Naive thymus-derived CD8-positive, alpha-beta T cell (primary cell): ENCODE measurements at places on chromosomes 5 and 9.

DNA sequence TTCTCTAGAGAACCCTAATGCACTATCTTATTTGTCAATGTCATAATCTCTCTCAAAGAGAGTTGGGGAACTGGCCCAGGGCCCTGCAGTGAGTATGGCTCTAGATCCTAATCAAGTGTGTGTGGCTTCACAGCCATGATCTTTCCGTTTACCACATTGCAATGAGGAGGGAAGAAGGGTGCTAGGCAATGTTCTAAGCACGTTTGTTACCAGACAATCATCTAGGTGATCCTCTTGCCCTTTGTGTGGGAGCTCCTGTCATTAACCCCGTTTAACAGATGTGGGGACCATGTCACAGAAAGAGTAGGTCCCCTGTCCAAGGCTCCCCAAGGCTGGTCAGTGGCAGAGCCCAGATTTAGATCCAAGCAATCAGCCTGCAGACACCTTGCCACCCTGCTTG is 128.2 kb upstream of the IRX4 start:
- DNase-seq: no peak

DNA sequence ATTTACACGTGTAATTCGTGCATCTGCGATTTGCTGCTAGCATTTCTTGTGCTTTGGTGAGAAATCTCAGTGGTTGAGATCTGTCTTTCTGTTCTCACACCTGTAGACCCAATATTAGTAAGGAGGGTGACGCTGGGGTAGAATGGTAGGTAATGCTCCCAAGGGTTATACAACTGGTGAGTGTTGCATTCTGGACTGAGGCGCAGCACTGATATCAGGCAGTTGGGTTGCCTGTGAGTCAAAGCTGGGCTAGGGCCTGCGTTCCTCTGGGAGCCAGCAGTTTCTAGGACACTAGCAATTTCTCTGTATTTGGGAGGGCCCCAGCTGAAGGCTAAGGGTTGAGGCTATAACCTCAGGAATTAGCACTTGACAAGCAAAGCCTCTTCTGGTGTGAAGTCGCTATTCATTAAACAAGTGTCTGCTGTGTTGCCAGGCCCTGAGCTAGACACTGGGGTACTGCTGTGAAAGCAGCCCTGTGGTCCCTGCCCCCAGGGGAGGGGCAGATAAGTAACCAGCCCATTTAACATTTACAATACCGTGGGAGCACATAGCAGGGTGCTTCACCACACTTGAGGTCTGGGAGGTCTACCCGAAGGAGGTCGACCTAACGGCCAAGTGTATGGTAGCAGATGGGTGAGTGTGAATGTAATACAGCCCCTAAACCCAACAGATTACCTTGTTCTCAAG is 28.7 kb downstream of the LARP1 start:
- no peak for DNase-seq

GRCh38 chr9:101536938-101537337 is 3.3 kb downstream of the RNF20 start:
- DNase-seq: peak; percentile 3

GRCh38 chr5:130104895-130105688 is 200.8 kb downstream of the CHSY3 start:
- DNase-seq: no peak

DNA sequence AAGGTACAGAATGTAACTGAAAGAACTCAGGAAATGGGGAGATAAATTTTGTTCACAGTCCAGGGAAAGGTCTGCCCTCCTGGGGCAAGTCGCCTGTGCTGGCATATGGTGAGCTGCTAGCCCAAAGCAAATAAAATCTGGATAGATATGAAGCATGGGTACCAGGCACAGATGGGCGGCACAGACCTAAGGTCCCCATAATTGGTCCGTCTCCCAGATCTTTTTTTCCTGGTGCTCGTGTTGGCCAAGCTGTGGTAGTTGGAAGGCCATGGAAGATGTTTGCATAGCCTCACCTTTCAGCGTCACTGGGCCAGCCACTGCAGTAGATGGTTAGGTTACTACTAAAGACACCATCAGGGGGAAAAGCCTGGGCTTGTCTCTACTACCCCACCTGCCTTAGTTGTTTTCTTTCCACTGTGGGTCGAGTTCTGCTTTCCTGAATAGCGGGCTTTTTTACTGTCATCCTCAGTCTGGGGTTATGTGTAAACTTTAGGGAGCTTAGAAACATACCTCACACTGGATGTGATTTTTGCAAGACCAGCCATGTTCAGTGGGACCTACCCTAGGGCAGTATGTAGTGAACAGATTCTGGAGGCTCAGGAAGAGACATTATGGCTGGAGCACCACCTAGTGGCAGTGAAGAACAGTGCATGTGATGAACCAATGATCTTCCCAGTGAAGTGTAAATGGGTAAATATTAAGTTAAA is 24.2 kb upstream of the GLRX start:
- DNase-seq: peak; percentile 76

GRCh38 chr9:13705373-13705772 is 425.9 kb upstream of the MPDZ start:
- no peak for DNase-seq

DNA sequence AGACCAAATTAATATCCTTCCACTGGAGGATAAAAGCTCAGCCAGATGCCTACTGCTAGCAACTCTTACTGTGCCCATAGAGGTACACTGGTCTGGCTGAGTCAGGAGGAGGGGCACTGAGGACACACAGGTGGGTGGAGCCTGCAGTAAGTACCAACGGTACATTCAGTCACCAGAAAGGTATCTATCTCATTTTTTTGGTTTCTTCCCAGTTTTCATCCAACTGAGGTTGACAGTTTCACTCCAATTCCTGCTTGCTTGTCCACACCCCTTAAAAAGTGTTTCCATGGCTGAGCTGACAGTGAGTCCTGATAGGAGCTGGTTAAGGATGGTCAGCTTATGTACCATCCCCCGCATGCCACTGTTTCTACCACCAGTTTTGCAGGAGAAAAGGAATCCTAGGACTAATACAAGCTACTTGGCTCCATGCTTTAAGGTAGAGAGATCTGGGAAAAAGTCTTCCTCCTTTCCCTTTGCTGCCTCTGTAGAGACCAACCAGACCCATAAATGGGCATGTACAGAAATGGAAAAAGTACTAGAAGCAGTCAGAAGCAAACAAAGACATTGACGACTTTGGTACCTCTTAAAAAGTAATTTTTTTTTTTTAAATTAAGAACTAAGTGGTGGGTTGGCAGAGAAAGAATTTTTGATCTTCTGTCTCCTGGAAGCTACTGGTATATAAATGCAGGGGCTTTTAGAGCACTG is 3.2 kb downstream of the ELL2 start:
- DNase-seq: no peak

- no peak for DNase-seq
Measured at GRCh38 chr5:12095808-12096281, 191.6 kb upstream of the CTNND2 start.

- DNase-seq: peak; percentile 53
Measured at GRCh38 chr5:43305948-43306565, 7.2 kb downstream of the HMGCS1 start.

- DNase-seq: no peak
Measured at GRCh38 chr5:1227667-1228066, 2.5 kb downstream of the SLC6A18 start.

- DNase-seq: no peak
Measured at GRCh38 chr5:136768457-136768856, 403.1 kb upstream of the TRPC7 start.

DNA sequence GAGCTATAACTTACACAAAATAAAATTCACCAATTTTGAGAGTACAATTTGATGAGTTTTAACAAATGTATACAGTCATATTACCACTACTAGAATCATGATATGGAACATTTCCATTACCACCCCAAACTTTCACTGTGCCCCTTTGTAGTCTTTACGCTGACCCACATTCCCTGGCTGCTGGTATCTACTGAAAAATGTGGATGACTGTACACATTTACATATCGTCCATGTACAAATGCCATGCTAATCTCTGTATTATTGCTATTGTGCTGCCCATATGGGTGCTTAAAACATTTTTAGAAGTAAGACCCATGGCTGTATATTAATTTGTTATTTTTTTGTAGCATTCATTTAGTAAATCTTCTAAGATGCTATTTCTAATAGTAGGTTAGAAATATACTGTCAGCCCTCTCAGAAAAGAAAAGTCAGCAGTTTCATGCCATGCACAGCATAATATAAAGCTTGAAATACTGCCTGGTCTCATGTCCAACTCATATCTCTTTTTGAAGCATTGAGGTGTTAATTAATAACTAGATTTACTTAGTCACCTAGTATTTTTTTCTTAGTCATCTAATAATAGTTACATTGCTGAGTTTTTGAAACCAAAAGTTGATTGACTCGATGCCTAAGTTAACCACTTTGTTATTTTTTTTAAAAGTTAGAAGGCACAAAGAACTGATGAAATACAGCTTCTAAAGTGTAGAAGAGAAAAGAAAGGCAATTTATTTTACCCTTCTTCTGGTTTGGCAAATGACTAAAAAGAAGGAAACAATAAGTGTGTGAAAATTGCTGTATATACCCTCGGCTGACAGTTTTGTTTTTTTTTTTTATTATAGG is 188.3 kb upstream of the MEF2C start:
- DNase-seq: no peak

- no peak for DNase-seq
Measured at GRCh38 chr5:122435761-122436160, 123.7 kb downstream of the SNCAIP start.

GRCh38 chr5:177312649-177313181 is 1.0 kb upstream of the MXD3 start:
- DNase-seq: no peak

- DNase-seq: no peak
Measured at GRCh38 chr9:92770360-92770995, 5.8 kb upstream of the BICD2 start.

GRCh38 chr5:127645300-127645726 is 3.6 kb upstream of the CTXN3 start:
- DNase-seq: no peak

DNA sequence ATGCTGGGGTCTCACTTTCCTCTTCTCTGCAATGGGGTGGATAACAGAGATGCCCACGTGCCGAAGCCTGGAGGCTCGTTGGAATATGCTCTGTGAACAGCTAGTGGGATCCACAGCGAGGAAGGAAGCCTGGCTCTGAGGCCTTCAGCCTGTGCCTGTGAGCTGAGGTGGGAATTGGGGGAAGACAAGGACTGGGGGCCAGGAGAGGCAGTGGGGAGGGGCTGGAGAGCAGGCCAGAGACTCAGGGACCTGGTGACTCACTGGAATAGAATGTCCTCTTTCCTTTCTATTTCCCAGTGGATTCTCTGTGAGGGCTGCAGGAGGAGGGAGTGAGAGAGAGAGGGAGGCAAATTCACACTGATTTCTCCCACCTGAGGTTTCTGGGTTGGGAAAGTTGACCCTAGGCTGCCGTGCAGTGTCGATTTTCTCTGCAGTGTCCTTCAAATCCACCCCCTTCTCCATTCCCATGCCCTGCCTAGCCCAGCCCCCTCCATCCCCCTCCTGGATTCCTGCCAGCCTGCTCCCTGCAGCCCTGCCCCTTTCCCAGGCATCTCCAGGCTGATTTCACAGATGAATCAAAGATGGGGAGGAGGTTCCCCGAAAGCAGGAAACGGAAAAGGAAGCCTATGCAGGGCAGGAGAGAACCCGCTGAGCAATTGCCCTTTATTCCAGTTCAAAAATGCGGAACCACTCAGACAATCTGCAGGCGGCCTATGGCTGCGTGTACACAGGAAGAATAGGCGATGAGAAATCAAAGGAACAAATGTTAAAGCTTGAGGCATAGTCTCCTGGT is 1.4 kb upstream of the SPAAR start:
- DNase-seq: no peak

DNA sequence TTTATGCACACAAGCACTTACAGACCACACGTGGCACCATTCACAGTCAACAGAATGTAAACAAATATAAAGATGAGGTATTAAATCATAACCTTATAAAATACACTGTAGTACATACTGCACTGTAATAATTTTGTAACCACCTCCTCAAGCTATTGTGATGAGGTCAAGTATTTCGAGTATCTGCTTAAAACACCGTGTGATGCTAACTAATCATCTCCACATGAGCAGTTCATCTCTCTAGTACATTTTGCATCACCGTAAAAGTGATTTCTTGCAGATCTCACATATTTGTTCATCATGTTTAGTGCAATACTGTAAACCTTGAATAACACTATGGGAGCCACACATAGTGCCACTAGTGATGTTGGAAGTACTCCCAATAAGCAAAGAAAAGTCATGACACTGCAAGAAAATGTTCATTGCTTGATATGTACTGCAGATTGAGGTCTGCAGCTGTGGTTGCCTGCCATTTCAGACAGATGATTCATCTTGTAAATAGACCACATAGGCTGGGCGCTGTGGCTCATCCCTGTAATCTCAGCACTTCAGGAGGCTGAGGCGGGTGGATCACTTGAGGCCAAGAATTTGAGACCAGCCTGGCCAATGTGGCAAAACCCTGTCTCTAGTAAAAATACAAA is 44.3 kb downstream of the FOXB2 start:
- no peak for DNase-seq

GRCh38 chr5:7391215-7391614 is 4.7 kb upstream of the ADCY2 start:
- no peak for DNase-seq

DNA sequence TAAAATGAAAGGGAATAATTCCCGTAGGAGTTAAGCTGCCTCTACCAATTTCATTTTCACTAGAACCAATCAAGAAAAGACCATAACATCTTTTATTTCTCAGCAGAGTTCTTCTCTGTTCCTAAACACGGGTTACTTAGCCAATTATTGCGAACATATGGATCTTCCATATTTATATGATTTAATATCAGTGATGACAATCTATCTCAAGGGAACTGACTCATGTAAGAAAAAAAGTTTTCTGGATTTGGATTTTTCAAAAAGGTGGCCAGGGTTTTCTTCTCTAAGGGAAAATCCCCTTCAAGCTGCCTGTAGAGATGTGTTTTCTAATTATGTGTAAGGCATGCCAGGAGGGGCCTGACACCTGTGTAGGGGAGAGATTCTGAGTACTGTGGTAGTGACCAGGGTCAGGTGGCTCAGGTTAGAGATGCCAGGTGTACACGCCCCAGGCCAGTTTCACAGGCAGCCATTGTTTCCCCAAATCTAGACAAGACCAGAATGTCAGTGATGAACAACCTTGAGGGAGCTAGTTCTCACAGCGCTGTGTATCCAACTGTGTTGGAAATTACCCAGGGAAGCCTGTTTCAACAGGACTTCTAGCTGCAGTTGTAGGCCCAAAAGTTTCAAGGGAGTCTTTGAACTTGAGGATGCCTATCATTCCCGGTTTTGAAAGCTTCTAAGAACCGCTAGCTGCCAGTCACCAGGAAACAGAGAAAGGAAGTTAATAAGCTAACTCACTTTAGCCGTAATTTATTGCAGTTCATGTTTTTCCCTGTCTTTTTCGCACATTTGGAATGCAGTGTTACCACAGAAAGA is 572.5 kb upstream of the RGMB start:
- no peak for DNase-seq

- DNase-seq: no peak
Measured at GRCh38 chr5:113182658-113183344, 206.2 kb downstream of the DCP2 start.

DNA sequence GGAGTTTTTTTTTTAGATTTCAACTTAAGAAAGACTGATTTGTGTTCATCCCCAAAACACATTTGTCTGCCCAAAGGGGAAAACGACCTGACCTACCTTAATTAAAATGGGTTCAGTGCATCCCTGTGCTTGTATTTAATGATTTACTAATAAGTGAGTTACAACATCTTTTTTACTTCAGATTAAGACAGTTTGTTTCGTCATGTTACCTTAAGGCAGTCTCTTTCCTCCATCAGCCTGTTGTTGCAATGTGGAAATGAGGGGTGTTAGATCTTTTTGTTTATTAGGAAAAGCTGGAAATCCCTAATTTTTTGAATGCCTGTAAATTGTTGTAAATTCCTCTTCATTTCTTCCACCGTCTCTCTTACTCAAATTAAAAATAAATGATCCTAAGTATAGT is 177.5 kb downstream of the GDNF start:
- DNase-seq: no peak
